Muscle of arm (tissue), 14 donors: ENCODE measurements at places on chromosomes 2 and 18. TPM values are rescaled to one million over a fixed set of nuclear protein-coding genes. Genes with fewer than 3 reads are reported as not detected.

GRCh38 chr2:144693179-144693578, 173.3 kb upstream of the ZEB2 start:
- DNase-seq, result no peak

GRCh38 chr18:7760967-7761948, 194.1 kb downstream of the PTPRM start:
- no peak for DNase-seq

GRCh38 chr2:112486895-112487294, 4.9 kb downstream of the TTL start:
- DNase-seq, result no peak

DNA sequence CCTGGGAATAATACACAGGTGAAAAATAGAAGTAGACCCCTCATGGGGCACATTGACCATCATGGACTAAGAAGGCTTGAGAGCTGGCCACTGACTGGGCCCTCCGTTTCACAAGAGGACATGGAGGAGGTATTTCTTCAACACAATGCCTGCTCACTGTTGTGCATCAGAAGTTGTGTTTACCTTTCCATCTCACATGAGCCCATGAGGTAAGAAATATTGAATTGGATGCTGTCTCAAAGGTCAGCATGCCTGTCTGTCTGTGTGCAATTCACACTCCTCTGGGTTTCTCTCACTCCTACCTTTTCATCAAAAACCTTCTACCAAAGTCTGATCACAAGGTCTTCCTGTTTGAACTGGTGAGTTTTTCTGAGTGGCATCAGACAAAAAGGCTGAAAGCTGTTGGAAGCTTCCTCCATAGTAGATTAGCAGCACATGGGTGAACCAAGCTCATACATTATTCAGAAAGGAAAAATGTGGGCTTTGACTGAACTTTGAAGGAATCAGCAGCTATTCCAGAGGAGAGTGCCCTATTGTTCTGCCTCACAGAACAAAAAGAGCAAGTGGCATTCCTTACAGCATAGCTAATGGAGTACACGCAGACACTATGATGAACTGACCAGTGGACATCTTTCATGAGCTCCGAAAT, 143.2 kb upstream of the RND3 start:
- DNase-seq, result no peak

DNA sequence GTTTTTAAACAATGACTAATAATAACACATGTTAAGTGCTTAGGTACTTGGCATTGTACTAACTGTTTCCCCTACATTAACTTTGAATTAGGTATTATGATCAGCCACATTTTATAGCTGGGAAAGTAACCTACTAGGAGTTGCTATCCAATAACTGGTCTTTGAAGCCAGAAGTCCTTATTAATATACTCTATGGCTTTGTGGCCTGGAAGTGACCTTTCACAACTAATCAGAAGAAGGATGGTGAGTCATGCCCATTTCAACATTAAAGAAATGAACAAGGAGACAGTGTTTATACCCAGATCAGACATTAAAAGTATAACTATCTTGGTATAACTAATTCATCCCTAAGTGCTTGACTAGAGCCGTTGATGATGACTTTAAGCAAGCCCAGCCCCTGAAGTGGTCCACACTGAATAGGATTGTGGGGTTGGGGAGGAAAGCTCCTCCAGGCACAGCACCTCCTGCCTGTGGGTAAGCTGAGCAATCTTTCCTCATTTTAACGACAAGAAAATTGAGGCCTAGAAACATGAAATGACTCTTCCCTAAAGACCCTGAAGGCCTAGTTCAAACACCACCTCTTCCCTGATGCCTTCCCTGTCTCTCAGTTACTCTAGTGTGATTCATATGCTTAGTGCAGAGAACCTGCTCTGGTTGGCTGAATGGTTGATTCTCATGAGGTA, 71.6 kb upstream of the RFX8 start:
- no peak for DNase-seq

Gene CWC22
- 24.5 TPM for polyA plus RNA-seq

Gene SNRNP200
- 81.0 TPM for polyA plus RNA-seq

Gene SRBD1
- 12.7 TPM for polyA plus RNA-seq
